Activated CD4-positive, alpha-beta memory T cell treated with anti-CD3 and anti-CD28 coated beads for 36 hours (primary cell): ENCODE measurements at places on chromosomes 2 and 18. TPM values are rescaled to one million over a fixed set of nuclear protein-coding genes. Genes with fewer than 3 reads are reported as not detected.

DNA sequence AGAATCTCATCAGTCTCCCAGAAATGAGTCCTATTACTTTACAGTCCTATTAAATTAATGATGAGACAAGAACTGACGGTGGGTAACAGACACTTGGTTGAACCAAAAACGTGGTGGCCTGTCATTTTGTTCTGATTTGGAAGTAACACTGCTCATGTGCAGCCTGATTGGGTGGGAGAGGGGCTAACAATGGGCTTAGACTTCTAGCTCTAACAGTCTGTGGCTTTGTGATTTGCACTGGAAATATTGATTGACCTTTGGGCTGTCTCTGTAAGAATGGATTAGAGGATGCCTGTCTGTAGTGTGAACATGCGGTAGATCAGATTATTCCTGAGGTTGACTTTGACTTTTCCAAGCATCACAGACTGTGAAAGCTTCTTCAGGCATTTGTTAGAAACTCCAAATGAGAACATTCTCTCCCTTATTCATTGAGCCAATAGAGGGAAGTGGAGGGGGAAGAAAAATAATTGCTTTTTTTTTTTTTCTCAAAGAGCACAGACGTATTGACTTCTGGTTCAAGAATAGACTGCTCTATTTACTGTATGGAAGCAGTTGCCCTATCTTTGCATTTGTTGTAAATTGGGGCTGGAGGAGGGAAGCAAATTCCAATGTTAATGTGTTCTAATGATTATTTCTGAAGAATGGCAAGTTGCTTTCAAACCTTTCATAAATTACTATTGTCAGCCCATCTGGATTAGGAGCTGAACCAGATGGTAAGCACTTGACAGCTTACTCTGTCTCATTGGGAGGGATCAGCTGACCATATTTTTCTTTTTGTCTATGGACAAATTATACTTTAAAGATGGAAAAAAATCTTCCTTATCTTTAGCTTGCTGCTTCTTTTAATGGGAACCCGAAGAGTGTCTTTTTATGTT lies 85.8 kb upstream of the TTN start:
- no peaks in the 10 kb centered on the region for H3K27me3 ChIP-seq
- H3K4me1 ChIP-seq = no peaks in the 10 kb centered on the region
- no peak for DNase-seq
- H3K27ac ChIP-seq = no peak overlapping the region
- H3K36me3 ChIP-seq = no peaks in the 10 kb centered on the region
- H3K4me3 ChIP-seq = no peak overlapping the region

DNA sequence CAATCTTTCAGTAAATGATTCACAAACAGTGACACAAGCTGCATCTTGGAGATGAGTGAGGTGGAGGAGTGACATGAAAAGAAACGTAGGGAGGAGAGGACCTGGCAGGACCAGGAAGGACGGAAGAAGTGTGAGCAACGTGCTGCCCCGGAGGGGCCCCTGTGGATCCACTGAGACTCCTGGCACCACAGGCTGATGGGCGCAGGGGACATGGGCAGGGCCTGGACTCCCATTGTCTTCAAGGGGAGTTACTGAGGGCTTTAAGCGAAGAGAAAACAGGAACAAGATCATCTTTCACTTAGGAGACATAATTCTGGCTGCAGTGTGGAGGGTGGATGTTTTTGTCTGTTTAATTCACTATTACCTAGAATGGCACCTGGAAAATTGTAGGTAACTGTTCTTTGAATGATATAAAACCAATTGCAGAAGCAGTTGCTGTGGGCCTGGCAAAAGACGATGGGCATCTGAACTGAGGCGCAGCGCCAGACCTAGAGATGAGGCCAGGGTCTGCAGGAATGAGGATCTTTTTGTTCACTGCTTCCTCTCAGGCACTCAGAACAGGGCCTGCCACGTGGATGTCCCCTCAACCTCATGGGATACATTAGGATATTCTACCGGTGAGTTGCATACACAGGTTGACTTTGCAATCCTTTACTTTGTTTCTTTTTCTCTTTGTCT lies 156.4 kb downstream of the TMEM18 start:
- H3K27me3 ChIP-seq = peaks cover 21% of the 10 kb centered on the region
- H3K4me1 ChIP-seq = no peaks in the 10 kb centered on the region
- DNase-seq = no peak
- H3K4me3 ChIP-seq = no peak overlapping the region
- no peak overlapping the region for H3K27ac ChIP-seq
- no peaks in the 10 kb centered on the region for H3K36me3 ChIP-seq

Gene ST3GAL5
- total RNA-seq = 9.6 TPM

DNA sequence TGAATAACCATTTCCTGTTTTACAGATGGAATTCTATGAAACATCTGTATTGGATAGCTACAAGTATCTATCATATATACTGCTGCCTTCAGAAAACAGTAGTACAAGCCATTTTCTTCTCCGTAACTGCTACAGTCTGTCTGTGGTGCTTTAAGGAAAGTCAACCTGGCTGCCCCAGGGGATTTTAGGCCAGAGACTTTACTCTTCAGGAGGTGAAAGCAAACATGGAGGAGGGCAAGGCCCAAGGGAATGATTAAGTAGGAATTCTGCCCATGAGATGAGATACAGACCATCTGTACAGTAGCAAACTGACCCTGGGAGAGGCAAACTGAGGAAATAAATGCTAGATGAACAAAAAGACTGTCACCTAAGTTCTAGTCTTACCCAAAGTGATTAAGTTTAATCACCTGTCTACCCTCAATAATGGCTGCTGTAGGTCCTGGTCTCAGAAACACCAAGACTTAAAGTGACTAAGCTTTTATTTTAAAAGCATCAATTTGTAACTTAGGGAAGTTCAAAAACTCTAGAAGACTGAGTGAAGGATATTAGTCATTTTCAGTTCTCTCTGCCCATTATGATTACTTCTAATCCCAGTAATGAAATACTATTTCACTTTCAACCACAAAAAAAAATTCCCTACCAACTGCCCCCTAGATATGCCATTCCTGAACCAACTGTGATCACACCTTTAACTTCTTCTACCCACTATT lies 14.8 kb downstream of the MBD2 start:
- no peak for DNase-seq
- no peaks in the 10 kb centered on the region for H3K27me3 ChIP-seq
- peak overlapping the region; percentile 17 for H3K4me3 ChIP-seq
- H3K4me1 ChIP-seq = peaks cover 62% of the 10 kb centered on the region
- H3K36me3 ChIP-seq = peaks cover 1% of the 10 kb centered on the region

Gene CEBPZOS
- total RNA-seq = 33.2 TPM

DNA sequence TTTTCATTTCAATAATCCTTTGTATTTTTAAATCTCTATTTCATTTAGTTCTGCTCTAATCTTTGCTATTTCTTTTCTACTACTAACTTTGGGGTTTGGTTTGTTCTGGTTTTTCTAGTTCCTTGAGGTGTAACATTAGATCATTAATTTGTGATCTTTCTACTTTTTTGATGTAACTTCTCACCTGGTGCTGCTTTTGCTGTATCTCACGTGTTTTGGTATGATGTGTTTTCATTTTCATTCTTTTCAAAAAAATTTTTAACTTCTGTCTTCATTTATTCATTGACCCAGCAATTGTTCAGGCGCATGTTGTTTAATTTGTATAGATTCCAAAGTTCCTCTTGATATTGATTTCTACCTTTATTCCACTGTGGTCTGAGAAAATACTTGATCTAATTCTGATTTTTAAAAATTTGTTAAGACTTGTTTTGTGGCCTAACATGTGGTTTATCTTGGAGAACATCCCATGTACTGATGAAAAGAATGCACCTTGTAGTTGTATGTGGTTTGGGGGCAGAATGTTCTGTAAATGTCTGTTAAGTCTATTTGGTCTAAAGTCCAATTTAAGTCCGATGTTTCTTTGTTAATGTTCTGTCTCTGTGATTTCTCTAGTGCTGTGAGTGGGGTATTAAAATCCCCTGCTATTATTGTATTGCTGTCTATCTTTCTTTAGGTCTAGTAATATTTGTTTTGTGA lies 17.3 kb upstream of the MALT1 start:
- H3K36me3 ChIP-seq = peaks cover 6% of the 10 kb centered on the region
- no peak overlapping the region for H3K27ac ChIP-seq
- no peaks in the 10 kb centered on the region for H3K27me3 ChIP-seq
- peaks cover 67% of the 10 kb centered on the region for H3K4me1 ChIP-seq
- DNase-seq = no peak
- H3K4me3 ChIP-seq = no peak overlapping the region

GRCh38 chr2:85678794-85679672 lies 11.0 kb upstream of the SFTPB start:
- no peaks in the 10 kb centered on the region for H3K36me3 ChIP-seq
- H3K4me1 ChIP-seq = peaks cover 3% of the 10 kb centered on the region
- H3K4me3 ChIP-seq = no peak overlapping the region
- DNase-seq = peak; percentile 83
- no peak overlapping the region for H3K27ac ChIP-seq
- H3K27me3 ChIP-seq = peaks cover 2% of the 10 kb centered on the region

GRCh38 chr18:80169607-80170006 lies 60.5 kb downstream of the ADNP2 start:
- H3K36me3 ChIP-seq = no peaks in the 10 kb centered on the region
- no peak for DNase-seq
- peaks cover 28% of the 10 kb centered on the region for H3K27me3 ChIP-seq
- no peak overlapping the region for H3K27ac ChIP-seq
- H3K4me3 ChIP-seq = no peak overlapping the region

- peak overlapping the region; percentile 99 for H3K4me3 ChIP-seq
- no peak for DNase-seq
- no peaks in the 10 kb centered on the region for H3K27me3 ChIP-seq
These were observed 157 bp downstream of the PTGR3 start for GRCh38 chr18:75208836-75209128.

DNA sequence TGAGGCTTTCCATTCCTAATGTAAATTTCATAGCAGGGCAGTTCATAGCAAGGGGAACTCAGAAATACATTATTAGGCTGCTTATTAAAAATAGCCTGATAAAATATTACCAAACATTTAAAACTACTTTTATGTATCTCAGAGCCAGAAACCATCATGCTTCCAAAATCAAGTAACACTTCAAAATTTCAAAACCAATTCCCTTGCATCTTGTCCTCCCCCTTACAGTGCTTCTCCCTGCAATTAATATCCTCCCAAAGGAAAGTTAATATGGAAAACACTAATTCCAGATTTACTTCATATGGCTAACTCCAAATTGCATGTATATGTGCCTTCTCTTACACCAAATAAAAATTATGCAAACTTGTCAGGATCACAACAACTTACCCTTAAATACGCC lies 6.6 kb downstream of the PLEKHH2 start:
- no peak overlapping the region for H3K27ac ChIP-seq
- H3K27me3 ChIP-seq = no peaks in the 10 kb centered on the region
- H3K4me1 ChIP-seq = no peaks in the 10 kb centered on the region
- DNase-seq = no peak
- H3K4me3 ChIP-seq = no peak overlapping the region
- no peaks in the 10 kb centered on the region for H3K36me3 ChIP-seq

DNA sequence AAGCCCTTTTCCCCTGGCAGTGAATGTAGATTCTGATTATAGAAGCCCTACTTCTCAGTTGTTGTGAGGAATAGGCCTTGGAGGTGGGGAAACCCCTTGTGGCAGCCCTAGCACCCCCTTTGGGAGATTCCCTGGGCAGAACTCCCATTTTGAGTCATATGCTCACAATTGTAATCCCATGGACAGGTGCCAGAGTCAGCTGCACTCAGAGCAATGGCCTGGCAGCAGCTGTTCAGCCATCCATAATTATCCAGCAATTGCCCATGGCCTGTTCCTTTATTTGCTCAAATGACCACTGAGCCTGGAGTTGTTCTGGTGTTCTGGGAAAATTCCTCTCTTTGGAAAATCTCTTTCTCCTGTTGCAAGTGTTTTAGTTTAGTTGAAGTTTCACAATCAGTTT lies 71.7 kb downstream of the PTRHD1 start:
- peaks cover 16% of the 10 kb centered on the region for H3K36me3 ChIP-seq
- H3K27ac ChIP-seq = no peak overlapping the region
- peak; percentile 36 for DNase-seq

DNA sequence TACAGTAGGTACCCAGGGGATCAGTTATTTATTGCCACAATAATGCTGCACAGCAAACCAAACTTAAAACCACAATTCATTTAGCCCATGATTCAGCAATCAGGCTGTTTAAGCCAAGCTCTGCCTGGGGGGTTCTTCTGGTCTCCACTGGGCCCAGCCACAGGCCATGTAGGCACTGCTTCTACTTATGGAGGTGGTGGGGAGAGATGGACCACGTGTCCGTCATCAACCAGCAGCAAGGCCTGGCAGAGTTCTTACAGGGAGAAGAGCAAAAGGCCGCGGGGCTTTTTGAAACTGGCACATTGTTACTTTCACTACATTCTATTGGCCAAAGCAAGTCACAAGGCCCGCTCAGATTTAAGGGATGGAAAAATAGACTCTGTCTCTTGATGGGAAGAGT lies 76.3 kb upstream of the DAPL1 start:
- DNase-seq = no peak
- H3K4me1 ChIP-seq = no peaks in the 10 kb centered on the region
- peaks cover 5% of the 10 kb centered on the region for H3K27me3 ChIP-seq
- no peak overlapping the region for H3K27ac ChIP-seq
- H3K36me3 ChIP-seq = no peaks in the 10 kb centered on the region

- H3K36me3 ChIP-seq = peaks cover 40% of the 10 kb centered on the region
- no peaks in the 10 kb centered on the region for H3K27me3 ChIP-seq
- no peak overlapping the region for H3K27ac ChIP-seq
- no peak overlapping the region for H3K4me3 ChIP-seq
These were observed 11.4 kb upstream of the CNDP1 start for GRCh38 chr18:74522635-74523548.

DNA sequence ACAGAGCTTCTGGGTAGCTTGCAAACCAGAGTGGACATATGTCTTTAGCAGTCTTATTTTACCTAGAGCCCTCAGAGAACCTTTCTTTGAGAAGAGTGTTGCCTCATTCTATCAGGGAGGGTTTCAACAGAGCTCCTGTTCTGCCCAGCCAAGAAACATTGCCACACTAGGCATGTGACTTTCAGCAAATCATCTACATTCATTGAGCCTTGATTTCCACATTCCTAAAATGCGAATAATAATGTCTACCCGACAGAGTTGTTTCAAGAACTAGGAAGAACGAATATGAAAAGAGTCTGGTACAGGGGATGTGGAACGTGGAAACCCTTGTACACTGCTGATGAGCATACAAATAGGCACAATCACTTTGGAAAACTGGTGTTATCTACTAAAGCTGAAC lies 7.8 kb upstream of the PRKAG3 start:
- peaks cover 37% of the 10 kb centered on the region for H3K27me3 ChIP-seq
- no peak overlapping the region for H3K27ac ChIP-seq
- H3K4me1 ChIP-seq = no peaks in the 10 kb centered on the region
- DNase-seq = no peak

Gene IL1R1
- 20.3 TPM for total RNA-seq

DNA sequence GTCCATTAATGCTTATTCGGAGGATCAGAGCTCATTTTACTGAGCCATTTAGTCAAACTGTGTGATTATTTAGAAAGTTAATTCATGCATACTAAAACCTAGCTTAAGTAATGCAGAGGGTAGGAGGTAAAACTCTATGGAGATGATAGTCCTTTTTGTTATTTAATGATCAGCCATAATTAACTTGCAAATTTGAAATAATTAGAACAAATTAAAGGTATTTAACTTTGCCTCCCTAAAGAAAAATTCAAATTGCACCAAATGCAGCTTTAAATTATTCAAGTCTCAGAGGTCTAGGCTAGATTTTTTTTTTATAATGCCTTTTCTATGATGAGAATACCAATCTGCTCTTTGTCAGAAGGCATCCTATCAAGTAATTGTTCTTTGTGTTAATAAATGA lies 310.9 kb downstream of the KIAA1328 start:
- H3K27me3 ChIP-seq = no peaks in the 10 kb centered on the region
- DNase-seq = no peak
- H3K36me3 ChIP-seq = peaks cover 9% of the 10 kb centered on the region
- no peak overlapping the region for H3K27ac ChIP-seq
